ENCODE measurements at places on chromosomes 1 and 21. TPM values are rescaled to one million over a fixed set of nuclear protein-coding genes. Genes with fewer than 3 reads are reported as not detected.

Gene SHE
- 39.5 TPM for total RNA-seq

Gene ABCA4
- total RNA-seq, result 2.3 TPM

Gene CGN
- total RNA-seq, result 1.5 TPM

Gene PROK1
- not detected for total RNA-seq

Gene FCER1A
- not detected for total RNA-seq

Gene MATN1
- total RNA-seq, result not detected

Gene BEND5
- total RNA-seq, result 3.9 TPM

Gene OR2L2
- total RNA-seq, result not detected

Gene MROH9
- total RNA-seq, result not detected

Gene LZIC
- total RNA-seq, result 26.0 TPM

Measured in mammary microvascular endothelial cell (primary cell).